ENCODE measurements at places on chromosomes 3 and 15.

- no peak for DNase-seq
These were observed 12.9 kb upstream of the TXNRD3 start for GRCh38 chr3:126667631-126668449.

- DNase-seq = no peak
These were observed 394.1 kb downstream of the SOX2 start for GRCh38 chr3:182105875-182106274.

DNA sequence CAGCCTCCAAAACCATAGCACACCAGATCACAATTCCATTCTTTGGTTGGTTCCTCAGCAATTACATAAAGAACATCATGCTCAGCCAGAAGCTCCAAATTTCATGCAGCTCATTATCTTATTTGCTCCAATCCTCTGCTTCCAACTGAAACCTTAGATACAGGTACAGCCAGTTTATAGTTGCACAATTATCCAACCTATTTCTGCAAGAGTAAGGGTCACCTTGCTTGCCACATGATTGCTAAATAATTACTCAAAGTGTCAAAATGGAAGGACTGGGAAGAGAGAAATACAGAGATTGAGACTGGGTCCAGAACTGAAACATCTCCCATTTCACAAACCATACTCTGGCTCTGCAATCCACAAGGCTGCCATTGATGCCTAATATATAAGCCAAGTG, 23.4 kb upstream of the SHC4 start:
- DNase-seq = no peak

DNA sequence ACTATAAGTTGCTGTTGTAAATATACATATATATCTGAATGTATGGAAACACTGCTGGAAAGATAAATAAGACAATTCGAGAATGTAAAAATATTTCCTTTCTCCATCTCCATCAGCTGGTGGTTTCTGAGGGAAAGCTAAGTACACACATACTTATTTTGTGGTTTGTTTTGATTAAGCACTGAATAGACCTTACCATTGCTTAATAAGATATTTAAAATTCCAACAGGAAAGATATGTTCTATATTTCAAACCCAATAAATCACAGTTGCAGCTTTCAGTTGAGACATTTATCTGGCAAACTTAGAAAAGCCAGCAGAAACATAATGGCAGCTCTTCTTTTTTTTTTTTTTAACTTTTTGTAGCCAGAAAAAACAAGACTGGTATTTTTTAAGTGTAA, 160.4 kb downstream of the VGLL3 start:
- no peak for DNase-seq

DNA sequence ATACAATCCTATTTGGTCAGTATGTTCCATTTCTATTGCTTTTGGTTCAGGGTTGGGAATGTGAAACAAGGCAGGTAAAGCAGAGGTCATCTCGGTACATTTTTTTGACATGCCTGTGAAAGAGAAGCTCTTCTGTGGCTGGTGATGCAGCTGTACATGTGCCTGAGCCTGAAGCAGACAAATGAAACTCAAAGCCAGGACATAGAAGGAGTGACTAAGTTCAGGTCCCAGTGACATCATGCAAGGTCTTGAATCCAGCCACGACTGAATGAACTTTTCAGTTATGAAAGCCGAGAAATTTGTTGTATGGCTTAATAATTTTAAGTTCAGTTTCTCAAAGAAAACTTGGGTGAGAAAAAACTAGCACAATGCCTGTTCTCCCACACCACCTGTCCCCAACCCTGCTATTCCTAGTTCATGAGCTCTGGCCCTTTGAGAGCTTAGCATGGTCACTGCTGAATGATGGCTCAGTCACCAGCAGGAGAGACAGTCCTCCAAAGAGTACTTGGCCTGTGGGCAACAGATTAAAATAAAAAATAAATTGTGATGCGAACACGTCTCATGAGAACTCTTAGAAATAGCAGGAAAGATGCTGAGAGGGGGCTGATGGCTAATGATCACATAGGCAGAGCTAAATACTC, 600.2 kb upstream of the GRM7 start:
- DNase-seq = no peak

- DNase-seq = no peak
These were observed 376.4 kb upstream of the GBE1 start for GRCh38 chr3:82137861-82138260.

DNA sequence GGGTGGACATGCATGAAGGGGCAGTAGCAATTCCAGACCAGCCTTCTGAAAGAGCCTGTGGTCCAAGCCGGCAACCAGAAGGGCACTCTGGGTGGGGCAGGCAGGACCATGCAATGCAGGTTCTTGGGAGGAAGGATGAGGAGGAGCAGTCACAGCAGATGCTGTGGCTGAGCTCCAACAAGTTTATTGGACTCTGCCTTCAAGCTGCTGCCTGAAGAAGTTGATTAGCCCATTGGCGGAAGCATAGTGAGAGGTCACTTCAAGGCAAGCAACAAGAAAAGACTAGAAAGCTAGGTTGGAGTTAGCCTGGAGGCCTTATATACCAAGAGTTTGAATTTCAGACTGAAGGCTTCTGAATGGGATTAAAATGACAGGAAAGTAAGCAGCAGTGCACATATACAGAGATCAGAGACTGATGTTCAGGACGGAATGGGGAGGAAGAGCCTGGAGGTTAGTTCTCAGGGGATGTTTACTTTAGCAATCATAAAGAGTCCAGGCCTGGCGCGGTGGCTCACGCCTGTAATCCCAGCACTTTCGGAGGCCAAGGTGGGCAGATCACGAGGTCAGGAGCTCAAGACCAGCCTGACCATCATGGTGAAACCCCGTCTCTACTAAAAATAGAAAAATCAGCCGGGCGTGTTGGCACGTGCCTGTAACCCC, 39.9 kb downstream of the SFMBT1 start:
- DNase-seq = no peak

DNA sequence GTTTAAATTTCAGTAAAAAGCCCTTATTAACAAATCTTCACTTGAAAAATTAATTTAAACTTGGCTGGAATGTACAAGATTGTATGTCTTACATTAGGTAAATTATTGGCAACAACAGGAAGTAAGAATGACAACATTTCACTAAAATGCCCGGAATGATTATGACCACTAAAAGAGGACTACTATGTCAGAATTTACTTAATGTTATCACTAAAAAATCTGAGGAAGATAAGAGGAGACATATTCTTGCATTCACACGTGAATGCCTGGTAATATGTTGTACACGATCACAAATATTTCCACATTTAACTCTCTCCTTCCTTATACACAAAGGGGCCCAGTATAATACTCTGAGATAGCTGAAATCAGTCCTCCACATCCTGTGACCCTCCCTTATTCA, 29.7 kb downstream of the VGLL3 start:
- DNase-seq = no peak

- DNase-seq = no peak
These were observed 29.5 kb upstream of the ULK4 start for GRCh38 chr3:41991437-41991836.

- no peak for DNase-seq
These were observed 9.7 kb downstream of the ZXDC start for GRCh38 chr3:126465928-126466544.

DNA sequence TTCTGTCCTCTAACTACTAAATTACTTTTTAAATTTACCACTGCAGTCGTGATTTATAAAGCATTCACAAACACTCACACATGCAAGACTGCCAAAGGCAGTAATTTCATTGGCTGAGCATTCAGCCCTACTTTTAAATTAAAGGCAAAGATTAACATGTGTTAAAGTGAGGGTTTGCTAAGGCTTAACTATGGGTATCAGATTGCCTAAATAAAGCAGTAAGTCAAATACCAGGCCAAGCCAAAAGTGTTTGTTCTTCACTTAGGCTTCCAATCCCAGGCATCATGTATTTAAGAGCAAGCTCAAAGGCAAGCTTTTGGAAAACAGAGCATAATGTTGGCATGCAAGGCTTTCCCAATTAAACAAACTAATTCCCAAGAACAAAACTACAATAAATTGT, 187.3 kb downstream of the SUCNR1 start:
- DNase-seq = no peak

DNA sequence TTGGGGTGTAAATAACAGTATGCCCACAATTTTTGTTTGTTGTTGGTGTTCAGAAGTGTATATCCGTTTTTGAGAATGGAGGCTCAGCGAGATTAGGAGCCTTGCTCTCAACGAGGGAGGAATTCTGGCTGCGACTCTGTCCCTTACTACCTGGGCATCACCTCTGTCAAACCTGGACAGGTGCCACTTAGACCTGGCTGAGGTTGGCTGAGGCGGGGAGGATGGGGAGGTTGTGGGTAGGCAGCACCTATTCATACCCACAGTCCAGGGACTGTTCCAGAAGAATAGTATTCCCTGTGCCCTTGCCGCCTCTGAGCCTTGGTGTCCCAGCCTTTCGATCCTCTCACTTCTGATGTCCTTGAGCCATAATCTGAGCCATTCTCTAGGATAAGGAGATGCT, 99.9 kb downstream of the LINGO1 start:
- DNase-seq = no peak

- DNase-seq = no peak
These were observed 52.6 kb downstream of the MECOM start for GRCh38 chr3:169610888-169611291.

GRCh38 chr15:71066983-71067382, 48.3 kb upstream of the THSD4 start:
- DNase-seq = no peak

GRCh38 chr15:85785887-85786780, 8.6 kb downstream of the KLHL25 start:
- DNase-seq = no peak

DNA sequence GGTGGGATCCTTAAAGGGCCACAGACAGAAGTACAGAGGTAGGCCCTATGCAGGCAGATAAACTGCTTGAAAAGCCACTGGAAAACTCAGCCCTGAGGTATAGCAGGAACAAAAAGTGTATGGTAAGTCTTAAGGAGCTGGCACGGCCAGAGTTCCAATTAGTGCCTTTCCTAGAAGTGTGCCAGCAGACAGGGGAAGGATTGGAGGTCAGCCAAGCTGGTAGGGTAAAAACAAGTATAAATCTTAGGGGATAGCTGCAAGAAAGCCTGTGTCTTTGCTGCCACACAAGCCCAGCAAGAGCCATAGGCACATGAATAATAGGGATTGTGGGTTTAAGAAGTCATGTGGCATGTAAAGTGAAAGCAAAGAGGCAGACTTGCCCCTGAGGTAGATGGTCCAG, 582.5 kb downstream of the PLOD2 start:
- no peak for DNase-seq

GRCh38 chr3:57730682-57731081, 25.4 kb upstream of the SLMAP start:
- no peak for DNase-seq

DNA sequence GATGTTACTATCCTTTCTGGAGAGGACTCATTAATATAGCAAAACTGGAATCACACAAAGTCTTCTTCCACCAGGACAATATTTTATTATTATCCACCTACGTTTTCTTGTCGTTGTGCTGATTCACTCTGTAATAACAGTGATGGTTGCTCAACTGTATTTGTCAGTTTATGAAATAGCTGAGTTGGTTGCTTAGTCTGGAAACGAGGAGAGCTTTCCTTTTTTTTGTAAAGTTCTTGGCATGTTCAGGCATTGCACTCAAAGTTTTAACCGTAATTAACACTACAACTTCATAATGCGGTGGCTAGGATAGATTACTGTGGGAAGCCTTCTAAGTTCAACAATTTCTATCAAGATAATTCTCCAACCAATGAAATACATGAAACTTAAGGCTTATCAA, 131.2 kb downstream of the RAP2B start:
- DNase-seq = no peak

GRCh38 chr15:57606816-57607215, 15.1 kb downstream of the MYZAP start:
- DNase-seq = no peak

DNA sequence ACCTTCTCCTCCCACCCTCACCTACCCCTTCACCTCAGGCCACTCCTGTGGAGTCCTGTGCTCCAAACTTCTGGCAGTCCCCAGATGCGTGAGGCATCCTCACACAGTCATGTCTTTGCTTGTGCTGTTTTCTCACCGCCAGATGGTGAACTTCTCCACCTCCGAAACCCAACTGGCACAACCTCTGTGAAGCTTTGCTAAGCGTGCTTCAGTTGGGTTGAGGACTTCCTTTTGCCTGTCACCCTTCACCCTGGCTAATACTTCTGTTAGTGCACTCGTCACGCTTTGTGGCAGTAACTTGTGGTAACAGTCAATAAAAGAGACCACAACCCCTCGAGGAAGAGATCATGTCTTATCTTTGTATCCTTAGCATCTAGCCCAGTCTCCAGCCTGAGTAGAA, 42.0 kb upstream of the SKOR1 start:
- DNase-seq = peak; percentile 29

GRCh38 chr15:40279437-40280141, 3.3 kb downstream of the ANKRD63 start:
- DNase-seq = peak; percentile 85

DNA sequence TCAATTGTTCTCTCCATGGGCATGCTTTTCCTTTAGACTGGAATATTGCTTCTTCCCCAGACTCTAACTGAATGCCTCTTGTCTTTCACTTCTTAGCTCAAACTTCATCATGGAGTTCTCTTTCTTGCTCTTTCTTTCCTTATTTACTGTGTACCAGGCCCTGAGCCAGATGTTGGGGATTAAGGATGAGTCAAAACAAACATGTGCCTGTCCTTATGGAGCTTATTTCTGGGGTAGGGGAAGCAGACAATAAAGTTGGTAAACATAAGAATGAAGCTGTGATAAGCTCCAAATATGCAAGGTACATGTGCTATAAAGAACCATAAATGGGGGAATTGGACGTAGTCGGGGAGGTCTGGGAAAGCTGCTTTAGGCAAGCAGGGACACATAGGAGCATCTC, 145.8 kb downstream of the ALDH1A2 start:
- no peak for DNase-seq

DNA sequence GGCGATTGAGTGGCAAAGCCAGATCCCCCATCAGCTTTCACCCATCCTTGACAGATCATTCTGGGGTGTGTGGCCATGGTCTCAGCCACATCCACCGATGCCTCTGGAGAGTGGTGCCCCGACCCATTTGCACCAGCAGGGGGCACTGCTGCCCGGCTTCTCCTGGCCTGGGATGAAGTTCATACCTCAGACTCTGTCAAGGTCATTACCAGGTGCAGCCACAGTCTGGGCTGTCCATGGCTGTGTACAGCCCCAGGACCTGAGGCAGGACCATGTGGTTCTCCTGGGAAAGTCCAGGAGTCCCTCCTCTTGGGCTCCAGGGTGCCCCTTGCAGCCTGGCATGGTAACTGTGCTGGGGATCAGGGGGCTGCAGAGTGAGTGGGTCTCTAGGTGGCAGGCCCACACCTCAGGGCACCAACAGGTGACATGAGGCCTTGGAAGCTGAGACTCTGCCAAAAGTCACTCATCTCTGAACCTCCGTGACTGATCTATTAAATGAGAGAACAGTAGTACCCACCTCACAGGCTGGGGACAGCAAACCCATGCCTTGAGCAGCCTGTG, 67.2 kb downstream of the CACNA2D2 start:
- peak; percentile 84 for DNase-seq
